ENCODE measurements at places on chromosomes 2 and 18.

GRCh38 chr2:19774805-19775176 is 127.0 kb downstream of the TTC32 start:
- no peak for DNase-seq

GRCh38 chr2:46480562-46480961 is 1.2 kb downstream of the TMEM247 start:
- DNase-seq = no peak

DNA sequence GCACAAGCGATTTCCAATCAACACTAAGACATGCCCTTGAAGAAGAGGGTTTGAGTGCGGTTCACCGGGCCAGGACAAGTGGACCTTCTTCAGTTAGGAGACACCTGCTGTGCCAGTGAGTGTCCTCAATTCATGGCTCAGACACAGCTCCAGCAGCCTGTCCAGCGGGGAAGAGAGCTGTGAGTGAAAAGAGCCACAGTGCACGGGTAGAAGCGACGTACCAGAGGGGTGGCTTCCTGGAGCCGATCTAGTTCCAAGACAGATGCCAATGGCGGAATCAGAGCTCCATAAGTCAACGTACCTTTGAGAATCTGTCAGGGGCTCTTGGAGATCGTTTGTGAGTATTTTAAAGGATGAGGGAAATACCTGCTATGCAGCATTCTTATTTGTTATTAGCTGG is 119.9 kb upstream of the SALL3 start:
- DNase-seq = no peak

DNA sequence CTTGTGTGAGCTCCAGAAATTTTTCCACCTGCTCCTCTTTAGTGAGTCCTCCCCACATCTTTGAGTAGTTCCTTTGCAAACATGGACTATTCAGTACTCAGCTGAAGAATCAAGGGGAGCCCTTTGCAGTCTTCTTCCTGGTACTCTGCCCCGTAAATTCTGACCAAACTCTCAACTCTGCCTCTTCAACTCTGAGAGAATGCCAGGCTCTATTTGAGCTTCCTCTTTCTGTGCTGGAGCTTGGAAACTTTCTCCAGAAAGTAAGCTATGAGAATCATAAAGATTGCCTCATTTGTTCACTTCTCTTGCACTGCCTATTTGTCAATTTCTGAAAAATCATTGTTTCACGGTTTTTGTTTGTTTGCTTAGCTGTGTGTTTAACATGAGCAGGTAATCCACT is 7.4 kb upstream of the STAT4 start:
- DNase-seq = no peak

GRCh38 chr2:70641263-70641784 is 87.7 kb upstream of the TGFA start:
- DNase-seq = no peak

DNA sequence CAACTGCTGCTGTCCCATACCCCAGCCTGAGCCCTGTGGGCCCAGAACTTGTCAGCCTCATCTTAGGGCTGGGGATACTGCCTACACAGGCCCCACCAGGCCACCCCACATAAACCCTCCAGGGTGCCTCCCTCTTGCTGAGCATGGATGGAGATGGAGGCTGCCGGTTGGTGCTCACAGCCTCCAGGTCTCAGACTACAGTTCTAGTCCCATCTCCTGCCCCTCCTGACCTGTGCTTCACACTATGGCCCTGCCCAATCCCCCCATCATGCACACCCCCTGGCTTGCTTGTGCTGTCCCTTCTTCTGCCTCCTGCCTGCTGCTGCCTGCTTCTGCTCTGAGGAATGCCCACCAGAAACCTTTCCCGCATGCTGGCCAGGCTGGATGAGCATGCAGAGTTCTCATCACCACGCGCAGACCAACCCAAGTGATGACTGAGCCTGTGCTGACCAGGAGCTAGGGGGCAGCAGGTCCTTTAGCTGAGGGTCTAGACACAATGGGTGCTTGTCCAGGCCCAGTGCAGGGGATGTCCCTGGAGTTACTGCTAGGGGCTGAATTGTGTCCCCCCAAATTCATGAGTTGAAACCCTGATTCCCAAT is 138.4 kb upstream of the HS6ST1 start:
- no peak for DNase-seq

GRCh38 chr2:236535024-236535423 is 34.6 kb upstream of the ACKR3 start:
- DNase-seq = no peak

- DNase-seq = no peak
These were observed 110.3 kb downstream of the PXDN start for GRCh38 chr2:1633936-1634587.

- DNase-seq = no peak
These were observed 70.4 kb downstream of the ARHGEF33 start for GRCh38 chr2:38959938-38960608.

- DNase-seq = no peak
These were observed 4.4 kb downstream of the FBXO41 start for GRCh38 chr2:73279852-73280251.

- no peak for DNase-seq
These were observed 1783.9 kb downstream of the SUCLG1 start for GRCh38 chr2:82675186-82675585.

DNA sequence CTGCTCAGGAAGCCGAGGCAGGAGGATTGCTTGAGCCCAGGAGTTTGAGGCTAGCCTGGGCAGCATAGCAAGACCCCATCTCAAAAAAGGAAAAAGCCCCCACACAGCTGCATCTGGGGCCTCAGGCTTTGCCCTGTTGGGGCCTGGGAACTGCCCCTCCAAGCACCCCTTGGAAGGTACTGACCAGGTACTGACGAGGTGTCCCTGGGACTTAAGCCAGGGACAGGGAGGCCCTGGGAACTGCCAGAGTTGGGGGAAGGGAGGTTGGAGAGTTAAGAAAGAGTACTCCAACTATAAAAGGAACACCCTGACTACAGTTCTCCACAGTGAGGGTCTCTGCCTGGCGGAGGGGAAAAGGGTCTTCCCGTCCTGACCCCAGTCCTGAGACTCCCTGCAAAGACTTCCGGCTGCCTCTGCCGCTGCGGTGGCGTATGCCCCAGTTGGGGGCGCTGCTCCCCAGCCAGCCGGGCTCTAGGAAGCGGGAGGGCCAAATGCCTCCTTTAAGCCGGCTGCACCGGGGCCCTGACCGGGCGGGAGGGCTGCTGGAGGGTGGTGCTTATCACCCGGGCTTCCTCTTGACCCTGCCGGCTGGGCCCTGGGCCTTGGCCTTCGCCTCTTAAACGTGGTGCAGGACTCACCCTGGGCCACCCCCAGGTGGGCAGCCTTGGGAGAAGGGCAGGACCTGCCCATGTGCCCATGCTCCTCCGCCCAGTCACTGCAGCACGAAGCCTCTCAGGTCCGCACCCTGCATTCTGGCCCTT is 12.8 kb downstream of the SLC30A3 start:
- no peak for DNase-seq
